ENCODE measurements at places on chromosomes 3 and 15. TPM values are rescaled to one million over a fixed set of nuclear protein-coding genes. Genes with fewer than 3 reads are reported as not detected.
A peak's percentile ranks its signal among the peaks of the same experiment; 100 is the strongest.

- no peak for DNase-seq
These were observed 10.6 kb upstream of the OXSR1 start for GRCh38 chr3:38154625-38155255.

DNA sequence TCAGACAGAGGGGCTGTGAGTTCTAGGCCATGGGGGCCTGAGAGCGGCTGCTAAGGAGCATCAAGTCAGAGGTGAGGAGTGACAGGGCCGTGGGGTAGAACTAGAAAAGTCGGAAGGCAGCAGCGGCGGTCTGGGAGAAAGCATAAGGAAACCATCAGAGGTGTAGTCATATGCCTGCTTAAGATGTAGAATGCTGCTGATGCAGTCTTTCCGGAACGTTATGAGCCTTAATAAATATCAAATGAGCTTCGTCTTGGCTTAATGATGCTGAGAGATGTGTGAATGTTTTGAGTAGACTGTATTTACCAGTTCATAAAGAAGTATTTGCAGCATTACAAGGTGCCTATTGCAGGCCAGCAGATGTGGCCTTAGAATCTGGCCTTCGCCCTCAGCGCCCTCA is 15.2 kb downstream of the ATG7 start:
- DNase-seq: no peak

- peak; percentile 49 for DNase-seq
These were observed 48.2 kb upstream of the TEX264 start for GRCh38 chr3:51622868-51623267.

- no peak for DNase-seq
These were observed at the start of gene CYP1A1 for GRCh38 chr15:74725225-74725774. Gene CYP1A1, minus strand, starts transcription at chr15:74725528. Its CDS starts 2,431 bp downstream, at chr15:74723097.

DNA sequence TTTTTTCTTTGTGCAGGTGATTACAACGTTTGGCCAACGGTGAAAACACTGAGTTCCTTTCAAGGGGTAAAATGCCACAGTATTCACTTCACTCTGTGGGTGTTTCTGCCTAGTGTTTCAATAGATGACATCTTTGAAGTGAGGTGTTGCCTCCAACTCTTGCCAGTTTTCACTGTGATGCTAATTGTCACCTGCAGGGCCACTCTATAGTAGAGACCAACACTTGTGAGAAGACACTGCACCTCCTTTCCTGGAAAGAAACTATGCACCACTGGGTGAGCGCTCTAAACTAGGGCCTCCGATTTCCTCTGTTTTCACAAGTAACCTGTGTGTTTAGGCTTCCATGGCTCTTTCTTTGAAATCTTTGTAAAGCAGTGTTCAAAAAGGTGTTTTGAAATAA is 98.3 kb downstream of the THRB start:
- DNase-seq: no peak

DNA sequence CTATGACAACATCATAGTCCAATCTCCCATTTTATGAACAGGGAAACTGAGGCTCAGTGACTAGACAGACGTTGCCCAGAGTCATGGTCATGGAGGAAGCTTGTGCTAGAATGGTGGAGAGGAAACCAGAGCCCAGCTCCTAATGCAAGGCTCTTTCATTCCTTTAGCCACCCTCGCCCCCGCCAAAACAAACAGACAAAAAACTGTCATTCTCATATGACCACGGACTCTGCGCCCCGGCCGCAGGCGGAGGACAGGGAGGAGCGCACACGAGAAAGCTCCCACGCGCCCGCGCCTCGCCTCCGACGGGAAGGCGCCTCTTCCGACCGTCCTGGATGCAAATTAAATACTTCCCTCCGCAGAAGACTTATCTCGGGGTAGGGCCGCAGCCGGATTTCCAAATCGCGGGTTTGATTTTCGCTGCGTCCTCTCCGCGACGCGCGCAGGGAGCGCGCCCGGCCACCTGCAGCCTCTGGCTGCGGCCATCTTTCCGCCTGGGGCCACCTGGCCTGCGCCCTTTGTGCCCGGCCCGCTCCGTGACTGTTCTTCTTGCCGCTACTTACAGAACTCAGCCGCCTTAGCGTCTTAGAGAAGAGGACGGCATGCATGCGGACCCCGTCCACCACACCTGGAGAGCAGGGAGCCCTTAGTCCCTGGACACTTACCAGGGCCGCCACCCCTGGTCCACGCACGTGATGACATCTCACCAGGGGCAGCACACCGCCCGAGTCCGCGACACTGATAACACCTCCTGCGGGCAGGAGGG is 670 bp upstream of the ATP13A3 start:
- no peak for DNase-seq

- no peak for DNase-seq
These were observed 287.0 kb downstream of the SI start for GRCh38 chr3:164791263-164791662.

GRCh38 chr3:13137941-13138832 is 65.0 kb upstream of the IQSEC1 start:
- no peak for DNase-seq

DNA sequence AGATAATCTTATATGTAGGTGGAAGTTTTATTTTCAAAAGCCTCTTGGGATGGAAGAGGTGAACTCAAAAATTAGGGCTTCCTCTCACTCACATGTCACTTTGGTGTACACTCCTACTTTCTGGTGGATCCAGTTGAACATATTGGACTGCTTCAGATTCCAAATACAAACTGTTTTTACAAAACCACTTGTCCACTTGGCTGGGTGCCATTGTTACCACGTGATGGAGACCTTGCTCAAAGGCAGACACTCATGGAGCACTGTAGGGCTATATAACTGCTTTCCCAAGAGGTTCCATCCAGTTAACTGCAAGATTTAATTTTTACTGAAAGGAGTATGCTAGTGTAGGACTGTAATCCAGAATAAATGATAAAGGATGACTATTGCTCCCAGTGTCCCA is 307.0 kb downstream of the EPHA6 start:
- DNase-seq: no peak

GRCh38 chr15:76812381-76812780 is 92.8 kb downstream of the SCAPER start:
- no peak for DNase-seq

DNA sequence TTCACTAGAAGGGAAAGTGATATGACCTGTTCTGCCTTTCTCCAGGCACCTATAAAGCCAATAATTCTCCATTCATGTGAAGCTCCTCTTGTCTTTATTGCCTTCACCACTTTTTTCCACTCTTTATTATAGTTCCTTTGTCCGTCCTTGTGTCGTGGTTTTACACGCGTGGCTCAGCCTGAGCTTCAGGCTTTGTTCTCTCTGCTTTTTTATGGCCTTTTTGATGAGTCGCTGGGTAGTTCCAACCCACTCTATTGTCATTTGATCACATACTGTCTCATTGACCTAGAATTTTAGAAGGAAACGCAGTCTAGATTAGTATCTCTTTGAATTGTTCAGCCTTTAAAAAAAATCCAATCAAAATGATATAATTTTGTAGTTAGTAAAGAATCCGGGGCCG is 403.2 kb downstream of the PTPRG start:
- no peak for DNase-seq

DNA sequence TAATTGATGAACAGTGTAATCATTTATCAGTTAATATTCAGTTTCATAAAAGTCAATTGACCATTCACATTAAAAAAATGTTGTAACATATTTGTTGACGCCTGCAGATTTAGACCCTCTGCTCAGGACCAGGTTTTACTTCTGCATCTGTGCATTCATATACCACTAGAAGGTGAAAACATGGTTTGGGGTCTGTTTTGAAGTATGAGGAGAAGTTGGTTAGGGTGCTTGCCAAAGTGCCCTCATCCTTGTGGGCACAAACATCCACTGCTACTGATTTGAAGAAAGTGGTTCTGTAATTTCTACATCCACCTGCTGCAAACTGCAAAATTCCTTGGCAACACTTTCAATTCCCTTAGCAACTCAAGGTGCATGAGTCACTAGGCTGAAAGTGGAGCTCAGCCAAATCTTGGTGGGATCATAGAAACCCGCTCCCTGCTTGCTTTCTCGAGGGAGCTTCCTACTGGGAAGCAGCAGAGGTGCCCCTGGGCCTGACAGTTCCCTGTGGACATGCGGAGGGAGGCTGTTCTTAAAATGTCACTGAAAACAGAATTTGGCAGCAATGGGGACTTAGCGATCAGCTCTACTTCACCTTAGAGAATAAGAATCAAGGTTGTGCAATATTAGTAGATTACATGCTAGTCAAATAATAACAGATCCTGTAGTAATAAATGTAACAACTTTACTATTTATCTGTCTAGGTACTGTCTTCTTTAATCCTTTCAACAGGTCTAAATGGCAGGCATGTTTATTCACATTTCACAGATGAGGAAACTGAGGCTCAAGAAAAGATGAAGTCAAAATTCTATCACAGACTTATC is 301.0 kb upstream of the TBL1XR1 start:
- DNase-seq: no peak

GRCh38 chr15:47743385-47743784 is 26.1 kb downstream of the SEMA6D start:
- no peak for DNase-seq

DNA sequence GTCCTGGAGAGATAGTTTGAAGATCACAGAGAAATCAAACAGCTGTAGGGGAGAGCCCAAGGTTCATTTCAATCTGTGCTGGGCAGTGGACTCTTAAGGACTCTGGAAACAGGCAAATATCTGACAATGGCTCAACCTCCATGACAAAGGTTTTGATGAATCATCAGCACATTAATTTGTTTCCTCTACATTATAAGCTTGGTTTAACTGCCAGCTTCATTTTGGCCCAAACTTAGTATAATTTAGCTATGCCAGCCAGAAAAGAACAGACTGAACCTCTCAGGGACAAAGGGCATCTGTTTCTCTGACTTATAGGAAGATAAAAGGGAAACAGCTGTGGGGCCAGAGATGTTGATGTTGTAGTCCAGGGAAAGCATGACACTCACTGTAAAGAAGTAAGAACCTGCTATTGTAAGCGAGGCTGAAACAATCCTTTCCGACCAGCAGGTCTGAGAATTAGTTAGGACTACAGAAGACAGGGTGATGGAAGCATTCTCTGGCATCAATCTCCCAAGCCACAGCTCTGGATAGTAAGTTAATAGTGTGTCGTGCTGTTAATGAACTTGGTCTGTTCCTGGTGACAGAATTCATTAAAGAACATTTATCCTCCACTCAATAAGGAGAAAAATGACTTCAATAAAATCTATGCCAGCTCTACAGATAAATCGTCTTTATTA is 110.1 kb downstream of the KCNMB2 start:
- DNase-seq: no peak

GRCh38 chr15:59367022-59367451 is 5.6 kb downstream of the MYO1E start:
- no peak for DNase-seq

GRCh38 chr15:62453981-62454380 is 288.9 kb upstream of the C2CD4B start:
- DNase-seq: no peak

DNA sequence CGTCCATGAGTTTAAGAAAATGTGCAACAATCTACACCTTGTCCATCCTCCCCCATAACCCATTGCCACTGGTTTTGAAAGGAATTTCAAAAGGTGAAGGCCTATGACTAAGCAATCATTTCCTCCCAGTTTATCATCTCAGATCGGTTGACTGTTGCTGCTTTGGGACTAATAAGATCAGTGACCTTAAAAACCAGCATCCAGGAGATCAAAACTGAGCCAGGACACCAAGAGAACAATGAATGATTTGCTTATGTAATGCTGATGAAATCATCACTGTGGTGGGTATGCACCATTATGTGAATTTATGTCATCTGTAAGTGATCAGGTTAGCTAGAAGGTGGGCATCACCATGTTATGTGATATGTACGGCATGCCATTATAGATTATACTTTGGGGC is 195.5 kb downstream of the SSR3 start:
- no peak for DNase-seq

- no peak for DNase-seq
These were observed 2.4 kb downstream of the EHD4 start for GRCh38 chr15:41969851-41970431.

GRCh38 chr3:170180079-170180907 is 1.2 kb downstream of the PHC3 start:
- DNase-seq: no peak

DNA sequence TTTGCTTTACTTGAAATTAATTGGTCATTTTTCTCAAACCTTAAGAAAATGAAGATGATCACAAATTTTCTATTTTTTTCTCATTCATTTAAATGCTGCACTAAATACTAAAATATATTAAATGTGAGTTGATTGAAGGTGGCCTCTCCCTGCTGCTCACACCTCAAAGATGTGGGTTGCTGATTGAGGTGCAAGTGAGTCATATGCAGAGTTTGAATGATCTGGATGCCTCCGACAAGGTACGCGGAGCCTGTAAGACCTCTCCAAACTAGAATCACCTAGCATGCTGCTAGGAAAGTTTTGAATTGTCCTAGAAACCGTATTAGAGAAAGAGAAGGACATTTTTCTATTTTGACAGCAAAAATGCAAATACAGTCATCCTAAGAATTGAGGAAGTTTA is 211.3 kb upstream of the FEZF2 start:
- DNase-seq: no peak

- no peak for DNase-seq
These were observed 48.4 kb downstream of the TMEM266 start for GRCh38 chr15:76108021-76108723.

- no peak for DNase-seq
These were observed 100.4 kb downstream of the PCCB start for GRCh38 chr3:136350557-136350956.

The SYNPR gene
- not detected for polyA plus RNA-seq

The SLC9A9 gene
- 11.5 TPM for polyA plus RNA-seq

The NMNAT3 gene
- 4.0 TPM for polyA plus RNA-seq

The CADPS gene
- 4.0 TPM for polyA plus RNA-seq

The UNC13C gene
- polyA plus RNA-seq: 4.2 TPM

The ATP8B4 gene
- polyA plus RNA-seq: 4.8 TPM

The SERINC4 gene
- polyA plus RNA-seq: not detected

The POTEB3 gene
- not detected for polyA plus RNA-seq

The GNAT1 gene
- not detected for polyA plus RNA-seq
